ENCODE measurements at places on chromosomes 5 and 9.
A peak's percentile ranks its signal among the peaks of the same experiment; 100 is the strongest.

- no peak for DNase-seq
These were observed 72.6 kb downstream of the GTF3C4 start for GRCh38 chr9:132742821-132743311.

DNA sequence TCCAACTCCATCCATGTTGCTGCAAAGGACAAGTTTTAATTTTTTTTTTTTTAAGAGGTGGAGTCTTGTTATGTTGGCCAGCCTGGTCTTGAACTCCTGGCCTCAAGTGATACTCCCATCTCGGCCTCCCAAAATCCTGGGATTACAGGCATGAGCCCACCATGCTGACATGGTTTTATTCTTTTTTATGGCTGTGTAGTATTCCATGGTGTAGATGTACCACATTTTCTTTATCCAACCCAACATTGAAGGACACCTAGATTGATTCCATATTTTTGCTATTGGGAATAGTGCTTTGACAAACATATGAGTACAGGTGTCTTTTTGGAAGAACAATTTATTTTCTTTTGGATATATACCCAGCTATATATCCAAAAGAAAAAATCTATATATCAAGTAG, 6.1 kb upstream of the POC5 start:
- no peak for DNase-seq

DNA sequence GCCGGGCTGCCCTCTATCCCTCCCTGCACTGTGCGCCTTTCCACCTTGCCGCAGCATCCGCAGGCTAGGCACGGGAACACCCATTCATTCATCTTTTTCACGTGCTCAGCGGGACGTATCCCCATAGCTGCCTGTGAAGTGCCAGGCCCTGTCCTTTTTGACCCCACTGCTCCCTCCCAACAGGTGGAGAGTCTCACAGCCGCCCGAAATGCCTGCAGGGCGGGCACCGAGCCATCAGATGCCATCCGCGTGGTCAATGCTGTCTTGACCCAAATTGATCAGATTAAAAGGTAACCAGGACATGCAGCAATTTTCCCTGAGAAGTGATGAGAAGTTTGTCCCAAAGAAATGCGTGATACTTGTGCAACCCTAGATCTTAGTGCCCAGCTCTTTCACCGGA, 15.5 kb downstream of the TRIP13 start:
- no peak for DNase-seq

GRCh38 chr5:164475339-164475977, 970.0 kb downstream of the MAT2B start:
- no peak for DNase-seq

- no peak for DNase-seq
These were observed 129.7 kb downstream of the RAPGEF6 start for GRCh38 chr5:131505237-131505908.

DNA sequence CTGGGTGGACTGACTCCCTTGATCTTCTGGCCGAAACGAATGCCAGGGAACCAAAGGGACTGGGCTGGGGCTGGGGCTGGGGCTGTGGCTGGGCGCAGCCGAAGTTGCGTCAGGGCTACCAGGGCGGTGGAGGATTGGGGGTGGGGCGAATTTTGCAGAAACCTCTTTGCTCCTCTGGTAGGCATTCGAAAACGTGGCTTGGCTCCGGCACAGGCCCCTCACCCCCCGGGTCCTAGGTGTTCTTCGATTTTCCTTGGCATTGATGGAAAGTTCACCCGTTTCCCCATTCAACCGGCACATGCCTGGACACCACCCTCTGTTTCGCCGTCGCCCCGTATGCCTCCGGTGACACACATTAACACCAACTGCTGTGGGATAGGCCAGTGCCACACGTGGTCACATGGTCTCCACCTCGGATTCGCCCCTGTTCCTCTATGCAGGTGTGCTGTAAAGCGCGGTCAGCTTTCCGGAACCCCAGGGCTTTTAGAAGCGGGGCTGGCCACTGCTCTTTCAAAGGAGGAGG, 477.1 kb downstream of the SPATA31A7 start:
- DNase-seq: no peak

GRCh38 chr9:95137587-95138145, 179.8 kb downstream of the FANCC start:
- no peak for DNase-seq

- DNase-seq: no peak
These were observed 6.6 kb downstream of the PDZD2 start for GRCh38 chr5:31645420-31646081.

DNA sequence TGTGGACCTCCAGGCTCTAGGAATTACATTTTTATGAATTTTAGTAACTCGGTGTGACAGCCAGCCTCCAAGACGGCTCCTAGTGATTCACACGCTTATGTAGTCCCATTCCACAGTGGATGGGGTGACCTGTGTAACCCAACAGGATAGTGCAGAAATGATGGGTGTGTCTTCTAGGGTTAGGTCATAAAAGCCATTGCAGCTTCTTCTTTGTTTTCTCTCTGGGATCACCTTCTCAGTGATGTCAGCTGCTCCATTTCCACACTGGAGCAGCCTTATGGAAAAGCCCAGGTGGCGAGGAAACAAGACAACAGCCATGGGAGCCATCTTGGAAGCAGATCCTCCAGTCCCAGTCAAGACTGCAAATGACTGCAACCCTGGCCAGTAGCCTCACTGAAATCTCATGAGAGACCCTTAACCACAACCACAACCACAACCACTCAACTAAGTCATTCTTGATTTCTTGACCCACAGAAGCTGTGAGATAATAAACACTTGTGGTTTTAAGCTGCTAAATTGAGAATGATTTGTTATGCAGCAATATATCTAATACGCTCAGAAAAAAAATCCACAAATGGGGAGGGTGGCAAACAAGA, 5.1 kb upstream of the GNPDA1 start:
- DNase-seq: no peak

- peak; percentile 29 for DNase-seq
These were observed 269.1 kb downstream of the FANCC start for GRCh38 chr9:95048225-95049087.

GRCh38 chr5:170206216-170206615, 26.6 kb upstream of the C5orf58 start:
- DNase-seq: no peak

- no peak for DNase-seq
These were observed 514.5 kb upstream of the PTGER4 start for GRCh38 chr5:40165106-40165788.

DNA sequence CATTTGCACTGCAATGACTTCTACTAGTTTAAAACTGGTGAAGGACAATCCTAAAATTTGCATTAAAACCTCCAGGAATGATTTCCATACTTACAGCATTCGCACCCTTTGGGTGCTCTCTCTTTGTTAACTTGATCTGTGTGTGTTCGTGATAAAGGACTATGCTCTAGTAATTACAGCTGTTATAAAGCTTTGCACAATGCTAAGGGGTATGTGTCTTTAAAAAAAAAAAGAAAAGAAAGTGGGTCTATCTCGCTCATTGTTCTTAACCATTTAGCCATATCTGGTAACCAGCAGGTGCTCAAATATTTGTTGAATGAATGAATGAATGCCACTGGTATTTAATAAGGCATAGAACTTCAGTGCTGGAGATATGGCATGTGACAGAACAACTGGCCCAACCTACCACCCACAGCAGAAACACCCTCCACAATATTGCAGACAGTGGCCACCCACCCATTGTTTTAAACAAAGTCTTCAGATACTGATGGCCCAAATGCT, 8.7 kb downstream of the TRIM36 start:
- no peak for DNase-seq
